GF-D8 (cell line): ENCODE measurements at places on chromosomes 13 and 19.

- DNase-seq: no peak
Observed at GRCh38 chr13:74115133-74115532, 19.1 kb downstream of the KLF12 start.

DNA sequence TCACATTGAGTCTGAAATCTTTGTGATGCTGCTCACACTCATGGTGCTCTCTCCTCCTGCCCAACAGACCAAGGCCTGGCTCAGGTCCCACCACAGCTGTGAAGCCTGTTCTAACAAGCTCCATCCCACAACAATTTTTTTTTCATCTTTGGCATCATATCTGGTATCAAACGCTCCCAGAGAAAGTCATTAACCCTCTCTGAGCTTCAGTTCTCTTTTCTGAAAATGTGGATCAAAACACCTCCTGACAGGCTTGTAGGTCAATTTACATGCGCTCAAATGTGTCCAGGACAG, 224.4 kb downstream of the LACC1 start:
- DNase-seq: no peak

- DNase-seq: no peak
Observed at GRCh38 chr13:23847497-23847896, 41.7 kb downstream of the MIPEP start.

DNA sequence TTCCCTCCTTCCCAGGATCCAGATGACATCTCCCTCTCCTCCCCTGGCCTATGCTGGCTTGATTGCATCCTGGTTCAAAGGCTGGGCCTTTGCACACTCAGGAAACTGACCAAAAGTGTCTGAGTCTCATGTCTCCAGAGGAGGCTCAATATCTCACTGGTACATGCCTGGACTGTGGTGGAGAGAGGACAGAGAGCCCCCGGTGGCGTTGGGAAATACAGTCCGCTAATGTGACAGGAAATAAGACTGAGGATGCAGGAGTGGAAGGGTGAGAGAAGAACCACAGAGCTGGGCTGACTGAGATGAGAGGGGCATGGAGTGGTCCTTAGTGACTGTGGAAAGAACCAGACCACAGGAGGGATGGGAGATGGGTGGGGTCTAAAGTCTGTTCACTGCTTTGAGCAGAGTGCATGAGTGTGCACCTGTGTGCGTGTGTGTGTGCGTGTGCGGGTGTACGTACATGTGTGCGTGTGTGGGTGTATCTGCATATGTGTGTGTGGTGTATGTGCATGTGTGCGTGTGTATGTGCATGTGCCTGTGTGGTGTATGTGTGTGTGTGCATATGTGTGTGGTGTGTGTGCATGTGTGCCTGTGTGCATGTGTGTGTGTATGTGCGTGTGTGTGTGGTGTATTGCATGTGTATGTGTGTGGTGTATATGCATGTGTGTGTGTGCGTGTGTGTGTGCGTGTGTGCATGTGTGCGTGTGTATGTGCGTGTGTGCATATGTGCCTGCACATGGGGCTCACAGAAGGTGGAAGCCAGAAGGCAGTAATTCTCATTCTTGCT, 1.9 kb downstream of the SIGLEC5 start:
- DNase-seq: peak; percentile 9

GRCh38 chr13:90943946-90944345, 403.5 kb upstream of the MIR17HG start:
- DNase-seq: no peak
